COR-L47 (cell line): ENCODE measurements at places on chromosomes 11 and 22.

- DNase-seq, result no peak
Measured at GRCh38 chr11:86046116-86046515, 22.8 kb downstream of the PICALM start.

DNA sequence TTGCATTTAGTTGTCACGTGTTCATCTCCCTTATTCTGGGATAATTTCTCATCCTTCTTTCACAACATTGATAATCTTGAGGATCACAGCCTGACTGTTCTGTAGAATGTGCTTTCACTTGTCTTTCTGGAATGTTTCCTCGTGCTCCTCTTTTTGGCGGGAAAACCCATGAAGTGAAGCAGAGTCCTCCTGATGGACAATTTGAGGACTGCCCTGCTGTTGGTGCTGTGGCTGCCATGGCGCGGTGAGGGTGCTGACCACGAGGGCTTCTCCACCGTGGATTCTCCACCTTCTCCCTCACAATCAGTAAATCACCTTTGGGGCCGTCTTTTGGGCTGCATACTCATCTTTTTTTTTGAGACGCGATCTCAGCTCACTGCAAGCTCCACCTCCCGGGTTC is 946.9 kb downstream of the BRD1 start:
- DNase-seq, result no peak

DNA sequence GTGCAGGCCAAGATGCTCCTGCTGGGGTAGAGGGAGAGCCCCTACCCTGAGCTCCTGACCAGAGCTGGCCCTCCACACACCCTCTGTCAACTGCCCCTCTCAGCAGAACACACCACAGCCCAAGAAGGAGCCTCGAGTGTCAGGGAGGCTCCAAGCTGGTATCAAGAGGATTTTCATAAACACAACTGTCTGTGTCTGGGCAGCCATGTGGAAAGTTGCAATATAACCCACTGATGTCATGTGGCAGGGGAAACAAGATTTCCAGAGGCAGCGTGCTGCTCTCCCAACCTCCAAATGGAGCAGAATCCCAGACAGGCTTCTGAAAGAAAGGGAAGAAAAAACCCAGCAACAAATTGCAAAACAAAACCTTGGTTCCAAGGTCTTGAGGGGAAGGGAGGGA is 569.9 kb downstream of the BUD13 start:
- no peak for DNase-seq

- no peak for DNase-seq
Measured at GRCh38 chr11:92702805-92703448, 266.5 kb upstream of the MTNR1B start.

GRCh38 chr22:27538666-27539065 is 262.9 kb downstream of the MN1 start:
- DNase-seq, result no peak

GRCh38 chr11:27203077-27203647 is 159.9 kb downstream of the CCDC34 start:
- DNase-seq, result no peak

GRCh38 chr11:125062218-125062930 is 731 bp upstream of the SLC37A2 start:
- DNase-seq, result no peak

GRCh38 chr11:110971140-110971539 is 258.9 kb upstream of the ARHGAP20 start:
- no peak for DNase-seq

DNA sequence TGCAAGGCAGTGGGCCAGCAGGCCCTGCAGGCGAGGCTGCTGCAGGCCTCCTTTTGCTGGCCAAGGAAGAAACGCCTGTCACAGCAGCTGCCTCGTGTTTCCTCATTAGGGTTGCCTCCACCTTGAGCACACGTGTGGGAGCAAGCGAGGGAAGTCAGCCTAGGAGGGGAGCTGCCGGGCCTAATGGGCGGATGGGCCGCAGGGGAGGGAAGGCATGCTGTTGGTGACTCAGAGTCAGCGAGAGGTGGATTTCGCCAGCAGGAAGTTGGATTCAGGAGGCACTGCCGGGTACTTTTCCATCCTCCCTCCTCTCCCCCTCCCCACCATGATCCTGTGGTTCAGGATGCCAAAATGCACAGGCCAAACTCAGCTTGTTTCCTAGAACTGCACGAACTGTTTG is 498.7 kb downstream of the METTL15 start:
- DNase-seq, result no peak

GRCh38 chr11:86118253-86118652 is 49.4 kb upstream of the PICALM start:
- no peak for DNase-seq

DNA sequence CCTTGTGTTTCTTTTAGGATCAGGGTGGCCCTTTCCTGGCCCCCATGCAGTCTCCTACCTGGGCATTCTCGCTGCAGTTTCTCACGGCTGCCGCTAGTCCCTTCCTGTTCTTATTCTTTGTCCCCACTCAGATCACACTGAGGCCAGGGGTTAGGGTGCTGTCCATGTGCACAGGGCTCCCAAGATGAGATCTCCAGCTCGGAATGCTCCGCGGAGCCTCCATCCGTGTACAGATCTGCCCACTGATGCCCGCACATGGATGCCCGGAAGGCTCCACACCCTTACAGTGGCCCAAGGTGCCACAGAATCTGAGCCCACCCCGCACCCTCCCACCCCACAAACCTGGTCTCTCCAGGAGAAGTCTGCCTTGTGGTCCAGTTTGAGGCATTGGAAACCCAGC is 457.3 kb downstream of the TBC1D22A start:
- no peak for DNase-seq

DNA sequence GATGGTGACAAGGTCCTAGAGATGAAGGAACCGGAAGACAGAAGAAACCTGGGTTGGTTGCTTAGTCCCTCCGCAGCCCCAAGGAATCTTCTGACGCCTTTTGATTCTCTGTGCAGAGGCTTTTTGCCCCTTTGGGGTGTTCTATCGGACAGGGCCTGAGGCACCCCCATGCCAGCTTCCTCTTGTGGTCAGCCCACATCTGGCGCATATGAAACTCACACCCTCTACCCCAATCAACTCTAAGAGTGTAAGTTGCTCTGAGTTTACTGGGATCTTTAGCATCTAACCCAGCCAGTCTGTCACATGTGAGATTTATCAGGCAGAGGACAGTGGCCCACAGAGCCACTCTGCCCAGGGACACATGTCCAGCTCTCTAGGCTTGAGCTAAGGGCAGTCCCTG is 17.4 kb downstream of the RASD2 start:
- DNase-seq, result no peak

DNA sequence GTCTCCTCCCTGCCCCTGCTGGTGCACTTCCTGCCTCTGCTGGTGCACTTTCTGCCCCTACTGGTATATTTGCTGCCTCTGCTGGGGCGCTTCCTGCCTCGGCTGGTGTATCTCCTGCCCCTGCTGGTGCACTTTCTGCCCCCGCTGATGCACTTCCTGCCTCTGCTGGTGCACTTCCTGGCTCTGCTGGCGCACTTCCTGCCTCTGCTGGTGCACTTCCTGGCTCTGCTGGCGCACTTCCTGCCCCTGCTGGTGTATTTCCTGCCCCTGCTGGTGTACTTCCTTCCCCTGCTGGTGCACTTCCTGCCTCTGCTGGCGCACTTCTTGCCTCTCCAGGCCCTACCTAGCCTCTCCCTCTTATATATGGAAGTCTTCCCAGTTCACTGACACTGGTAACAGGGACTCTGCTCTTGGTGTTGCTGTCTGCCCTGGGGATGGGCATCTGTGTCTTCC is 10.1 kb downstream of the MTFP1 start:
- peak; percentile 71 for DNase-seq

DNA sequence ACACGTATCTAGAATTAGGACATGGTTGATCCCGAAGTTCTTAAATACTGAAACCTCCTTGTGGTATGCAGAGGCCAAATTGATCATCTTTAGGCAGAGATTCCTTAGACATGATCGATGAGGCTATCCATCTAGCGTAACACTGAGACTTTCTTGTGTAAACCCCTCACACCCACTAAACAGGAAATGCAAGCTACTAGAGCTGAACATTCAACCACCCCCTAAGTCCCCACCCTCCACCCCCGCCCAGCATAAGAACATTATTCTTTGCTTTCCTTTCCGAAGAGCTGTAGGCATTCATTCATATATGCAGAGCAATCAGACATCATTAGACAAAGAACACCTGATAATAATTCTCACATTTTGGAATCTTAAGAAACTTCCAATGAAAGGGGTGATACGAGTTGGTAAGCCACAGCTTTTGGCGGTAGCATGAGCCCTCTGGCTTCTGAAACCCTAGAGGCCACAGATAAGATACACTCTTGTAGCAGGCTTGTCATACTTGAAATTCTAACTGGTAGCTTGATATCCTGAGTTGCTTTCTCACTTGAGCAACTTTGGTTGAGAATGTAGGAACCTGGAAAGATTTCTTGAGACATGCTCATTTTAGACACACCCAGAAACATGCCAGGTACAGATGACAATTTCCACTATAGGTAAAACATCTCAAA is 42.2 kb downstream of the FLI1 start:
- DNase-seq, result no peak

GRCh38 chr11:72643547-72643946 is 30.7 kb downstream of the PDE2A start:
- DNase-seq, result no peak

DNA sequence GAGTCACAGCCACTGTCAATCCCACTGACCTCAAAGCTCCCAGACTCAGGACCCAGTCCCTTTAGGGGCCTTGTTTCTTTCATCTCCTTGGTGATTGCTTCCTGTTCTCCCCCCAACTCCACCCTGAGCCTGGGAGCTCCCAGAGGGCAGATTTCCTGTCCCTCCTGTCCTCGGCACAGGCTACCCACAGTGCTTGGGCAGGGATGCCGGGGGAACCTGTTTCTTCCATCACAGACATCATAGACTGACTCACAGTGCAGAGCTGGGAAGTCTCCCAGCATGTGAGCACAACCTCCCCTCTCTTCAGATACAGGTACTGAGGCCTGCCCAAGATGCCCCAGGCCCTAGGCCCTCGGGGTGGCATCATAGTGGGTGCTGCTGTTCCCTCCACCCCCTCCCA is 16.6 kb downstream of the TRIM29 start:
- DNase-seq, result no peak

- peak; percentile 22 for DNase-seq
Measured at GRCh38 chr22:24578355-24579257, 14.3 kb downstream of the LRRC75B start.

- DNase-seq, result no peak
Measured at GRCh38 chr11:58506935-58507334, 970 bp downstream of the OR5B21 start.

GRCh38 chr22:47533961-47534803 is 771.7 kb downstream of the TBC1D22A start:
- DNase-seq, result no peak

DNA sequence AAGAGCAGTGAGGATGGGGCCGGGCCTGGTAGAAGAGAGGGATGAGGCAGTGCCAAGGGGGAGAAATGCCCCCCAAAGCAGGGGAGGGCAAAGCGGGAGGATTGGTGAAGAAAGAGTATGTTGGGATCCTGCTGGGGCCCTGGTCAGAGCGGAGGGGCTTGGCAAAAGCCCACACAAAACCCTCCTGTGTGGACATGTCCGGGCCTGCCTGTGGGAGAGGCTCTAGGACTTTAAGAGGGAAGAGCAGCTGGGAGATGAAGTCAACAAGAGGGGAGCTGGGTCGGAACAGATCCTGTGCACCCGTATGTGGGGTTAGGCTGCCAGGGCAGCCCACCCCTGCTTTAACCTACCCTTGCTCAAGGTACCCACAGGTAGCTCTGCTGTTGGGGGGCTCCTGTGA is 25.8 kb downstream of the ART5 start:
- DNase-seq, result no peak

DNA sequence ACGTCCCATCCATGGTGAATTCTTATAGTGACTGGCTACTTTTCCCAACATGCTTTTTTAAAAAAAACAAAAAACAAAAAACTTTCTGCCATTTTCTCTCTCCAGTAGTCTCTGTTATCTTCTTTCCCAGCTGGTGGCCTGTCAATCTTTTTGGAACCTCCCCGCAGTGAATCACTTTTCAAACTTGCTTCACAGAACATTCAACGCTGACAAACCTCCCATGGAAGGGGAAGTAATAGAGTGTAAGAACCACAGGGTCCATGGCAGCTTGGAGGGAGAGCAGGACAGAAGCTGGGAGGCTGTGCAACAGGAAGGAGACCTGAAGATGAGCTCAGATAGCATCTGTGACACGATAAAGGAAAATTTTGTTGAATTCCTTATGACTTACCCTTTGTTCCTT is 9.8 kb upstream of the CECR2 start:
- DNase-seq, result no peak

DNA sequence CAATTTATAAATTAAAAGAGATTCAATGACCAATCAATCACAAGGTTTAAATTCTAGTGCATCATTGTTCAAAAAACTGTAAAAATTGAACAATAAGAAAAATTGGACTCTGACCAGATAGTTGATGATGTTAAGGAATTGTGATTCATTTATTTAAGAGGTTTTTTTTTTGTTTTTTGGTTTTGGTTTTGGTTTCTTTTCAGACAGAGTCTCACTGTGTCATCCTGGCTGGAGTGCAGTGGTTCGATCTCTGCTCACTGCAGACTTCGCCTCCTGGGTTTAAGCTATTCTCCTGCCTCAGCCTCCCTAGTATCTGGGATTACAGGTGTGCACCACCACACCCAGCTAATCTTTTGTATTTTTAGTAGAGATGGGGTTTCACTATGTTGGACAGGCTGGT is 17.1 kb upstream of the EIF3M start:
- no peak for DNase-seq

DNA sequence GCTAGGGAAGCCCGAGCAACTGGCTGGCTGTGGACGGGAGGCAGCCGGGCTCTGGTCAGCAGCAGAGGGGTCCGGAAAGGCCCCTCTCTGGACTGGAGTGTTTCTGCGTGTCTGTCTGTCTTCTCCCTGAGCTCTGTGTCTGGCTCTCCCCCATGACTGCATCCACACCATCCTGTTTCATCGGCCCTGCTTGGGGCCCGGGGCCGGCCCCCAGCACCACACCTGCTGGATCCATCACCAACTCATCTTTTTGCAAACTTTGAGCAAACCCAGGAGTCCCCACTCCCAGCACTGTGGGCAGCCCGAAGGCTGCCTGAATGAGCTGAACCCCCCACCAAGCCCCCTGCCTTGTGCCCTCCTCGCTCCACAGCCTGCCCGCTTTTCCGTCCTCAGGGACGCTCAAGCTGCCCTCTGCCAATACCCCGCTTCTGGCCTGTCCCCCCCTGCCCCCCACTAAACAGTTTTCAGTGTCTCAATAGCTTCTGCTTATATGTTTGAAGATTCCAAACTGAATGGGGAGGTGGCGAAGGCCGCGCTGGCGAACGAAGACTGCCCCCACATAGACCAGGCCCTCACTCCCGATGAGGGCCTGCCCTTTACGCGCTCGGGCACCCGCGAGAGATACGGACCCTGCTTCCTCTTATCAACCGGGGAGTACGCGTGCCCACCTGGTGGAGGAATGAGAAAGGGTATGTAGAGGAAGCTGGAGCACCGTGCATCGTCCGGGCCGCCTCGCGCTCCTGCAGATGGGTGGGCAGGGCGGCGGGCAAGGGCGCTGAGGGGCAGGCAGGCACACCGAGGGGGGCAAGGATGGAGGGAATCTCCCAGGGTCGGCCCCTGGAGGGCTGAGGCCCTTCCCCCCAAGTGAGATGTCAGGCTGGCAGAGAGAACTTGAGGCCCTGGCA is 44.6 kb downstream of the KCNC1 start:
- DNase-seq, result no peak

GRCh38 chr11:8760896-8761295 is 78.3 kb downstream of the RPL27A start:
- DNase-seq, result no peak
